ENCODE measurements at places on chromosomes 4 and X. TPM values are rescaled to one million over a fixed set of nuclear protein-coding genes. Genes with fewer than 3 reads are reported as not detected.

DNA sequence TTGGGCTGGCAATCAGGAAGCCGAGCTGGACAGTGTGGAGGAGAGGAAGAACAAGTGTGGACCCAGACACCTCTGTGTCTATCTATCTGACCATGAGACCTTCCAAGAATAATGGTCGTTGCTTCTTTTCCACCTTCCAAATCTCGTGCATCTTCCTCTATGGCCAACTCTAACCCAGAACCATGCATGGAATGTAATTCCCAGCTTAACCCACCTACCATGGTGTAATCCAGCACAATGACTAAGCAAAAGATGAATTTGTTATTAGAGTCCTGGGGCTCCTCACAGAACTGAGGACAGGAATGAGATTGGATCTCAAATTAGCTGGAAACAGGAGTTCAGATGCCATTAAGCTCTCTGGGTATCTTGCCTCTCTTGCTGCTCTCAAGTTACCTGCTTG lies 17.4 kb upstream of the TMEM184C start:
- DNase-seq, result no peak

- peak; percentile 29 for DNase-seq
Measured at GRCh38 chrX:119729408-119730201, 28.8 kb upstream of the SOWAHD start.

GRCh38 chr4:67051000-67051789 lies 494.1 kb downstream of the CENPC start:
- DNase-seq, result no peak

DNA sequence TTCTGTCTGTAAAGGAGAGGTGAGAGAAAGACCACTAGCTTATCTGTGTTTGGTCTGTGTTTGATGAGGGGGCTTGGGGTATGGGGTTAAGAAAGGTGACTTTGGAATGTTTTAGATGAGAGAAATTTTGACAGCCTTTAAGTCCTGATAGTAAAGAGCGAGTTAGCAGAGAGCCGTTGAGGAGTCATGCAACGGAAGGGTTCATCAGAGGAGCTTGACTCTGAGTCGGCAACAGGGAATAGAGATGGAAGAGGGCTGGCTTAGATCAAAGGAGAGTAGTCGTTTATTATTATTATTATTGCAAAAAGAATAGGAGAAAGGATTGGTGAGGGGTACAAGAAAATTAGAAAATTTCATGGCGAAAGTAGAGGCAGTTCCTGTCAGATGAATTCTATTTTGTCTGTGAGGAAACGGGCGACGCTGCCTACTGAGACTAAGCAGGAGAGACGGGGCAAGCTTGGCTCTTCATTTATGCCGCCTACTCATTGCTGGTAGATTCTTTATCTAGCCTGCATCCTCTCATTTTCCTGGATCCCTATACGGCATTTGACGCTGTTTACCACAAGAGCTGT lies 473 bp upstream of the VAMP7 start:
- peak; percentile 5 for DNase-seq

- no peak for DNase-seq
Measured at GRCh38 chrX:465418-466215, 78.9 kb upstream of the PPP2R3B start.

DNA sequence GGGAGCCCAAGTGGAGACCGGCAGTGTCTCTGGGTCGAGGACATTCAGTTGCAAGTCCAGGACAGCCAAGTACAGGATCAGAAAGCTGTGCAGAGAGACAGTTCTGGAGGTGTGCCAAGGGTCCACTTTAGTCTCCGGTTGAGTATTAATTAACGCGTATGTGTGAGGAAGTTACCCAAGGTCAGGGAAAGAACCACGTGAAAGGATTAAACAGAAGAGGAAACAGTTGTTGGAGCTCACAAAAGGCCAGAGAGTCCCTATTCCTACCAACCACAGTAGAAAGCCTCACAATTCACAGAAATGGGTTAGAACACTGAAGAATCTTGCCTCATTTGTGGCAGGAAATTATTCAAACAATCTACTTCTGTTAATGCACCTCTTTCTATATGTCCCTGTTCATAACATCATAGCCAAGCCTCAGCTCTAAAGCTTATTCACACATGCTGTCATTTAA lies 17.9 kb upstream of the NSUN7 start:
- DNase-seq, result no peak

DNA sequence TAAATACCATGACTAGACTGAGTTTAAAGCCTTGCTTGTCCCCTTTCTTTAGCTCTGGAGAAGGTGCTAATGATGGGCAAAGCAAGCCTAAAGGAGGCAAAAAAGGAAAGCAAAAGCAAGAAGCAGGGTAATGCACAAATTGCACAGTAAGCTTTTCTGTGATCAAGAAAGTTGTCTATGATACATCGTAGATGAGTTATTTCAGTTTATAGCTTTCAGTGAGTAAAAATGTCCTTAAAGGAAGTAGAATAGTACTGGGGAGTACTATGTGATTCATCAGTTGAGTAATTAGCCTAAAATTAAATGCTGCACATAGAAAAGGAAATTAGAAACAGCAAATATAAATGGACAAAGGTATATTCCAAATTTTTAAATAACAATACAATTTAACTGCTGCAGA lies 50.2 kb upstream of the PDE5A start:
- DNase-seq, result peak; percentile 51

DNA sequence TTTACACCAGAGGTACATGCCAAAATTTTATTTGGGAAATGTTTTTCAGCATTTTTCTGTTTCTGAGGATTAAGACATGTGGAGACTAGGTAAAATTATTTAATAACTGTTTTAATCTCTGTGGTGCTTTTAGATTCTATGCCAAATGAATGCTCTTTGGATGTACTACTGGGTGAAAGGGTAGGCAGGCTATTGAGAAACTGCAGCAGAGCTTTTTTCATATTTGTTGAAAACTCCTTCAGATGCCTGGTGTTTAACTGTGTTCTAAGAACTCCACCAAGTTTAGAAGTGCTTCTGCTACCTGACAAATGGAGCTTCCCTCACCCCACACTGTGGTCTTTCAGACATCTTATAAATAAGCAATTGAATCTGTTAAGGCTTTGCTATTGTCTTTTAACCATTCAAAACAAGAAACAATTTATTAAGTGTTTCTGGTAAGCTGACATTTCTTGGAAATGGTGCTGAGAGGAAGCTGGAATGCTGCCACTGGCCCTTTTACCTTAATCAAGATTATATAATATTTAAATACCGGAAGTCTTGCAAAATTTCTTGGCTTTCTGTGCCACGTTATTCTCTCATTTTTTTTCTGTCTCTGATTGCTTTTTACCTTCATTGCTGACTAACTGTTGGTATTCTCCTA lies 51.2 kb upstream of the CYSLTR1 start:
- DNase-seq, result no peak

DNA sequence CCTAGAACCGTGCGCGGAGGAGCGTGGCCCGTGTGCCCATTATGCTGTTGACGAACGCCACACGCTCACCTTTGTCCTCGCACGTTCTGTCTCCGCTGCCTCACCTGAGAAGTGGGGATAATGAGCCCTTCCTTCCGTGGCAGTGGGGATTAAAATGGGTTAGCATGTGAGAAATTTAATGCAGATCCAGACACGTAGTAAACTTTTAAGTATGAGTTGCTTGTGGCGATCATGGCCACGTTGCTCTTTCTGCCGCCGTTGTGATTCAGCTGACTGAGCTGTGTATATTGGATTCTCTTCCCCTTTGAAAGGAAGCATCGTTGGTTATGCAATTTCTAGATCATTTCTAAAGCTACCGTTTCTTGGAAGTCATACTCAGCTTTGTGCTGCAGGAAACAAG lies 16.5 kb downstream of the TBC1D14 start:
- DNase-seq, result no peak

DNA sequence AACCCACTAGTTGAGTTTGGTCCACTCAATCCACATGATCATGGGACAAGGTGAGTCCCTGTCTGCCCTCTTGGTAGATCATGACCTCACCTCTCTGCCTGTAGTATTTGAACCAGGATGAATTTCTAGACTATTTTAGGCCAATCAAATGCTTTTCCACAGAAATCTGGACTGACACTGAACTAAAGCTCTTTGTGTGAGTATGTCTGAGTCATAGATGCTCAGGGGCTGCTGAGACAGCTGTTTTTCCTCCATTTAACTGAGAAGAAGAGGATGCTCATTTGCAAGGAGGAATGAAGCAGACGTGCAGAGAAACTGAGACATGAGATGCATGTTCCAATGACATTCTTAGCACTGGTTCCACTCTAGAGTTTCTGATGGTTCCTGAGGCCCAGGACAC lies 77.3 kb upstream of the TMEM47 start:
- DNase-seq, result peak; percentile 48

DNA sequence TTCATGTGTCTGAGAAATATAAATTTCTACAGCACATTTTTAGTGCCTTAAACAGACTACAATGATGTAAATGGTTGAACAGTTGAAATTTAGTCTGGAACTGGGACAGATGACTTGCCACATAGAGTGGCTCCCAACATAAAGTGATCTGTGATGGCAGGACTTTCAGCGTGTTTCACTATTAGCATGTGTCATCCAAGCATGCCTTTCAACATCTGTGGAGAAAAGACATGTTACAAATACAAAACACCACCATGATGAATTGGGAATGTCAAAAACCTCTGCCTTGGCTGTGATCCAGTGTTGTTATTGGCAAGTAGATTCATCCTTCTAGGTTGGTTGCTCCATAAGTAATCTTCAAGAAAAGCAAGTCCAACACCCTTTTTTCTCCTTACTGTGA lies 348.7 kb downstream of the MAPK10 start:
- peak; percentile 97 for DNase-seq

- DNase-seq, result peak; percentile 43
Measured at GRCh38 chrX:13685126-13685763, 3.7 kb upstream of the RAB9A start.

DNA sequence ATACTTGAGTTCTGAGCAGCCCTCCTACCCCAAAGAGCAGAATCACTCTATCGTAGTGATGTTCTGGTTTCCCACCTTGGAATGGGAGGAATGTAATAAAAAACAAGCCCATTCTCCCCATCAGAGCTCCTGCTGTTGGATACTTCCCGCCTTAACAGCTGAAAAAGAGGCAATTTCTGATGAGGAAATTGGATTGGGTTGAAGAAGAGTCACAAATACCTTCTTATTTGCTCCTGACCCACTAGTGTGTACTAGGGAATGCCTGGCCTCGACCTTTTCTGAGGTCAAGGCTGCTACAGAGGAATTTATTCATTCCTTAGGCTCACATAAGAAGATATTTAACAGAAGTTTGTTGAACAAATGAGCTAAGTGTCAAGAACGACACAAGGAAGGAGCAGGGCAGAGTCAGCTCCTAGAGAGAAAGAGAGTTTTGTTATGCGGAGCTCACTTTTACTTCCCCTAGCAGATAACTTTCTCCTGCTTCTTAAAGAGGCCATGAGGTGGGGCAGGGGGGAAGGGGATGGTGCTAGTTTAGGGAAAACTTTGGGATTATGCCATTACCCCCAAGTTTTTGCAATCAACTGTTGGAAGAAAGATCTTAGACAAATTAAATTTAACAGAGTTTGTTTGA lies 273.8 kb upstream of the CLNK start:
- no peak for DNase-seq

GRCh38 chrX:17634542-17635207 lies 102.6 kb upstream of the SCML1 start:
- DNase-seq, result no peak

GRCh38 chr4:113073451-113074005 lies 24.1 kb downstream of the ANK2 start:
- DNase-seq, result no peak

GRCh38 chr4:174135936-174136406 lies 147.5 kb downstream of the FBXO8 start:
- peak; percentile 37 for DNase-seq

GRCh38 chrX:112235547-112235946 lies 153.0 kb upstream of the TRPC5 start:
- DNase-seq, result peak; percentile 20

GRCh38 chr4:71765821-71766383 lies 18.0 kb downstream of the GC start:
- DNase-seq, result no peak

GRCh38 chr4:109332926-109333464 lies 30.5 kb upstream of the COL25A1 start:
- DNase-seq, result no peak

DNA sequence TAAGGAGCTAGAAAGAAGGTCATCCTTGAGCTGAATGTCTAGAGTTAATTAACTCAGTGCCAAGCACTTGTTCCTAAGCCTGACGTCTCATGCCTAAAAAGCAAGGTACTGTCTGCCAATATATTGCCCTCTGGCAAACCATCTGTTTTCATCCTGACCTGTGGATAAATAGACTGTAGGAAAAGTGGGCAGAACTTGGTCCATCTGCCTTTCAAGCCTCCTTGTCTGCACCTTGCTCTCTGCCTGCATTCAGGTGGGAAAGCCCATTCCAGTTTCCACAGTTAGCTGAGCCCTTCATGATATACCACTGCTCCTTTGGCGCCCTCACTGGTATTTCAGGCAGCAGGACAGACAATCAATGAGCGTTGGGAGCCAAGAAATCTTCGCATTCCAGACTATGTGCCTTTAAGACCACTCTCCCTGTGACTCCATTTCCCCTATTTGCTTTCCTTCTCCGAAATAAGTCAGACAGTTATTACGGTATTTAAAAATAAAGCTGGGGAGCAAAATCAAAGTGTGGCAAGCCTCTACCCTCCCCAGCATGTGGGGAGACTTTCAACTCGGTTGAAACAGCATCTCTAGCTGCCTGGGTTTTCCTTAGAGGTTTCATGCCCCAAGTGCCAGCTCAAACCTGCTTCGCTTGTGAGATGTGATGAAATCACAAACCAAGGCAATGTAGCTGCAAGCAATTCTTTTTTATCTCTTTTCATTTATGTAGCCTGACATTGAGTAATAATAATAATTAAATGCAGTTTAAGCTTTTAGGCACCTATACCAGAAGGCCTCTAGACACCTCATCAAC lies 2.5 kb upstream of the CCDC149 start:
- DNase-seq, result peak; percentile 12

GRCh38 chr4:66307641-66308438 lies 637.6 kb upstream of the EPHA5 start:
- DNase-seq, result no peak

GRCh38 chr4:105483840-105484239 lies 10.0 kb upstream of the PPA2 start:
- DNase-seq, result no peak

DNA sequence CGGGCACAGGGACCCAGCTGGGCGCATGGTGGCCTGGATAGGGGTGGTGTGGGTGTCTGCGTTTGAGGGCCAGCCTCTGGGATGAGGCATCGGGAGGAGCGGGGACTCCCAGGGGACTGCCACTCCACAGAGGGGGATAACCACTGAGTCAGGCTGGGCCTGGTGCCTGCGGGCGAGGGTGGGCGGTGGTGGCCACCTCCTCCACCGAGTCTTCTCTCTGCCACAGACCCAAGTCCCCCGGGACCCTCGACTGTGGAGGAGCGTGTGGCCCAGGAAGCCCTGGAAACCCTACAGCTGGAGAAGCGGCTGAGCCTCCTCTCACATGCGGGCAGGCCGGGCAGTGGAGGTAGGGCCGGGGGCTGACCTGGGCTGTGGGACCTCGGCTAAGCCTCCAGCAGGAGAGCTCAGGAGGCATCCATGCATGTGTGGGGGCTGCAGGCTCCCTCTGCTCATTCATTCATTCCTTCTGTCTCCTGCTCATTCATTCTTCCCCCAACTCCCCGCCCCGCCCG lies 26.4 kb downstream of the DOK7 start:
- no peak for DNase-seq

Gene SLC26A1
- polyA plus RNA-seq, result 0.05 TPM

Gene ASB12
- polyA plus RNA-seq, result not detected

Gene KANTR
- 2.4 TPM for polyA plus RNA-seq

Gene DUSP9
- polyA plus RNA-seq, result not detected

Gene AMTN
- polyA plus RNA-seq, result not detected

Gene DCHS2
- not detected for polyA plus RNA-seq

Gene RNF212
- 1.2 TPM for polyA plus RNA-seq

Gene SPIN2A
- 0.97 TPM for polyA plus RNA-seq
